Stimulated activated naive CD4-positive, alpha-beta T cell (primary cell): ENCODE measurements at places on chromosomes 3 and 15.

DNA sequence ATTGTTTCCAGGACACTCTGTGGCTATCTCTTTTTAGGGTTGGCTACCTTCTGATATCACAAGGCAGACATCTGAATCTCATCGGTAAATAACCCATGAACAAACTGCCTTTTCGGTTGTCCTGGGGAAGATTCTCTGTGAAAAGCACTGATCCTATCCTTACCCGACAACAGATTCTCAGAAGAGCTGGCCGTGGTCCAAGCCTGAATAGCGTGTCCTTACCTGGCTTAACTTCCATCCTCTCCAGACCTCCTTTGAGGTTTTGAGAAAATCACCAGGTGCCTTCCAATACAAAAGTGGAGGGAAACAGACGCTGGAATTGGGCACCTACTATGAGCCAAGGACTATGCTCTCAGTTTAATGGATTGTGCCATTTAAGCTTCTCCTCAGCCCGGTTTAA lies 87.4 kb upstream of the ARHGEF3 start:
- no peak for DNase-seq

DNA sequence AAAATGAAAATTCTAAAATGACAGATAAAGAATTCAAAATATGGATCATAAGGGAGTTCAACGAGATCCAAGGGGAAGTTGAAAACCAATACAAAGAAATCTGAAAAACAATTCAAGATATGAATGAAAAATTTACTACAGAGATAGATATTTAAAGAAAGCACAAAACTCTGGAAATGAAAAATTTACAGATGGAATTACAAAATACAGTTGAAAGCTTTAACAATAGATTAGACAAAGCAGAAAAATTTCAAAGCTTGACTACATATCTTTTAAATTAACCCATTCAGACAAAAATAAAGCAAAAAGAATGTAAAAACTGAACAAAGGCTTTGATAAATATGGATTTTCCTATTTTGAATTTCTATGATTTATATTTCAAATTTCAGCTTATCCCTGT lies 211.1 kb downstream of the SLC9A9 start:
- no peak for DNase-seq

GRCh38 chr3:15360788-15361493 lies 28.6 kb upstream of the SH3BP5 start:
- DNase-seq, result no peak

GRCh38 chr15:48462688-48463087 lies 131.5 kb downstream of the DUT start:
- no peak for DNase-seq

DNA sequence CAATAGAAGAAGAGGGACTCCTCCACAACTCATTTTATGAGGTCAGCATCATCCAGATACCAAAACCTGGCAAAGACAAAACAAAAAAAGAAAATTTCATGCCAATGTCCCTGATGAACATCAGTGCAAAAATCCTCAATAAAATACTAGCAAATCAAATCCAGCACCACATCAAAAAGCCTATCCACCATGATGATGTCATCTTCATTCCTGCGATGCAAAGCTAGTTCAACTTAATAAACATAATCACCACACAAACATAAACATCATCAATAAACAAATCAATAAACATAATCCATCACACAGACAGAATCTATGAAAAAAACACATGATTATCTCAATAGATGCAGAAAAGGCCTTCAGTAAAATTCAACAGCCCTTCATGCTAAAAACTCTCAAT lies 342.1 kb downstream of the RSL24D1 start:
- DNase-seq, result no peak

- no peak for DNase-seq
These were observed 197.8 kb upstream of the RBMS3 start for GRCh38 chr3:29083081-29083480.

DNA sequence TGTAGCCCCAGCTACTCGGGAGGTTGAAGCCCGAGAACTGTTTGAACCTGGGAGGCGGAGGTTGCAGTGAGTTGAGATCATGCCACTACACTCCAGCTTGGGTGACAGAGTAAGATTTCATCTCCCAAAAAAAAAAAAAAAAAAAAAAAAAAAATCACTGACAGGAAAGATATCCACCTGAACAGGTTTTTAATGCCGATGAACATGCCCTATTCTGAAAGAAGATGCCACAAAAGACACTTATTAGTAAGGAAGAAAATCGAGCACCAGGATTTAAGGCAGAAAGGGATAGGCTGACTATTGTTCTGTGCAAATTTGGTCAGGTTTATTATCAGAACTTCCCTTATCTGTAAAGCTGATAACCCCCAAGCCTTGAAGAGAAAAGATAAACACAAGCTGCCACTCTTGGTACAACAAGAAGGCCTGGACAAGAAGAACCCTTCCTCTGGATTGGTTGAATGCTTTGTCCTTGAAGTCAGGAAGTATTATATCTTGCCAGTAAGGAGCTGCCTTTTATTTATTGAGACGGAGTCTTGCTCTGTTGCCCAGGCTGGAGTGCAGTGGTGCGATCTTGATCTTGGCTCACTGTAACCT lies 2.7 kb upstream of the PARP16 start:
- DNase-seq, result no peak

- DNase-seq, result no peak
These were observed 65.2 kb upstream of the GLCE start for GRCh38 chr15:69095274-69095673.

DNA sequence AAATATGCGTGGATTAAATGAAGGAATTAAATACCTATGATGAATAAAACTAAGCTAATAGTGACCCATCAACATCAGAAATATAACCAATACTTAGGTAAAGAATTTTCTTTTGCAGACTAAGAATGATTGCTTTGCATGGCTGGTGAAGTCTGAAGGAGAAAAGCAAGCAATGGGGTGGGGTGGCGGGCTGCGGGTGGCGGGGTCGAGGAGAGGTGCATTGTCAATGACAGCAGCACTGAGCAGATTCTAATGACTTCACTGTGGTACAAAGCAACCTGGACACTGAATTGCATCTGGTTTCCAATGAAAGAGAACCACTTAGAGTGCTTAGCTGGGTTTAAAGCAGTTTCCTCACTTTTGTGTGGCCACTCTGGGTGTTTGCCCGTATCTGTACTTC lies 171.5 kb upstream of the IL12A start:
- no peak for DNase-seq

- DNase-seq, result no peak
These were observed 34.7 kb downstream of the POLG start for GRCh38 chr15:89299896-89300295.

- no peak for DNase-seq
These were observed 10.6 kb downstream of the FBN1 start for GRCh38 chr15:48634893-48635292.

DNA sequence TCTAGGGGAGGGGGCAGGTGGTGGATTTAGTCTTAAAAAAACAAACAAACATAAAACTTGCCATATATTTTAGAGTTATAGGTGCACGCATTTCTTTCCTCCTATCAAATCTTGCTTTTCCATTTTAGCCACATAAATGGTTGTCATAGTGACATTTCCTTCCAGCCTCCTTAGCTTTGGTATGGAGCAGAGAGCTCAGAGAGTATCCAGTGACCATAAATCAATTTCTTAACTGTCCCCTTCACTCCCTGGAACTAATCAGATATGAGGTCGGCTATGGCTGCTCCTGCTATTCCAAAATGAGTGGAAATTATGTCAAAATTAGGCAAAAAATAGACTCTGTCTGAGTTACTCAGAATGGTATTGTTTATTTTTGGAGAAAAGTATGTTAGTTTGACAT lies 164.5 kb downstream of the EBLN2 start:
- no peak for DNase-seq

- DNase-seq, result no peak
These were observed 128.7 kb upstream of the SLC2A2 start for GRCh38 chr3:171155122-171155700.

DNA sequence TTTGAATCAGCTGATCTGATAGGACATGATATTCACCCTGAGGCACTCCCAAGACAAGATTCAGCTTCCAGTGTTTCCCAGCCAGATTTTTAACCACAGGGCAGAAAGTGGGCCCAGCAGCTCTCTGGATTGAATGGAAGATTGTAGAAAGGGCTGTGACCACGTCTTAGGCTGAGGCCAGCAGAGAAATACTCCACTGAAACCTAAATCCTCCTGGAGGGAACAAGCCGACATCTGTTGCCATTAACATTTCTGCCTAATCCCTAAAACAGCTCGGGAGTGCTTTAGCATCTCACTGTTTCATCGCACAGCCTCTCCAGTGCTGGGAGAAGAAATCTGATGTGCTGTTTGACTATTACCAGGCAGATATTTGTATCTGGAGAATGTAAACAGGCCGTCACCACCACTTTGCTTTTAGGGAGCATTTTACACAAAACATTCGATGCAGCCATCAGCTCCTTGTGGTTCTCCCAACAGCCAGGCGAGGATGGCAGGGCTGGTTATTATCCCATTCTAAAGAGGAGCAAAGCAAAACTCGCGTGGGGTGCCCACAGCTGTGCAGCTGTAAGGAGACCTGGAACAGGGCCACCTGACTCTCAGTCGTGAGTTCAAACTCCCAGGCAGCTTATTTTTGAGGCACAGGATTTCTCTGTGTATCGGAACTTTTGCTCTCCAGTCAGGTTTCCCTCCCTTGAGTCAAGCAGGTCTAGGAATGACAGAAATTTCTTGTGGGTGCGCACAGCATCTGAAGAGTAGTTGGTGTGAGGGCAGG lies 117.4 kb downstream of the LIPC start:
- no peak for DNase-seq

DNA sequence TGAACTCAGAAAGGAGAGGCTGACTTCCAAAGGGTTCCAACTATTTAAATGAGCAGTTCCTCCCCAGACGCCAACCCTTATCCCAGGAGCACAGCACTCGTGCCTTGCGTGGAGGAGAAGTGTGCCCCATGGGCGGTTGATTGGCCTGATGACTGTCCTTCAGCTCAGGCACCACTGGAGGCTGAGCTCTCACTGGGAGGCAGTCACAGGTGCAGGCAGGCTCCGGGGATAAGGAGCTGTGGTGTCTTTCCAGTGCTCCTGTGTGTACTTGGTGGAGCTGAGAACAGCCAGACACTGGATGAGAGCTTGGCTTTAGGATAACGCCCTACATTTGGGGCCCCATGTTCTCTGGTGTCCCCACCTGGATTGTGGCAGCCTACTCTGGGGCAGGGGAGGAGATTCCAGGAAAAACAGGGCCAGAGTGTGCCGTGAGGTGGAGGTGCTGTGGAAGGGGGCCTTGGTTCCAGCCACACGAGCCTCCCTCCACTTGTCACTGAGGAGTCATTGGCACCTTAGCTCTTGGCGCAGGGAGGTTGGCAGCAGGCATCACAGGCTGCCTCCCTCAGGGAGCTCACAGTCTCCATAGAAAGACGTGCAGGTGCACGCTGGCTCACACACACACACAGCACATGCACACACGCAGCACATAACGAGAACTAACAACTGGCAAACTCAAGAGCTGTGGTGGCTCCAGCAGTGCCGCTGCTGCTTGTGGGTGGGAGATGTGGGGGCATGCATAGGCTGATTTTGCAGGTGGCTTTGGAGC lies 22.7 kb upstream of the EPHB3 start:
- no peak for DNase-seq
